ENCODE measurements at places on chromosomes 2 and 18.
A peak's percentile ranks its signal among the peaks of the same experiment; 100 is the strongest.

DNA sequence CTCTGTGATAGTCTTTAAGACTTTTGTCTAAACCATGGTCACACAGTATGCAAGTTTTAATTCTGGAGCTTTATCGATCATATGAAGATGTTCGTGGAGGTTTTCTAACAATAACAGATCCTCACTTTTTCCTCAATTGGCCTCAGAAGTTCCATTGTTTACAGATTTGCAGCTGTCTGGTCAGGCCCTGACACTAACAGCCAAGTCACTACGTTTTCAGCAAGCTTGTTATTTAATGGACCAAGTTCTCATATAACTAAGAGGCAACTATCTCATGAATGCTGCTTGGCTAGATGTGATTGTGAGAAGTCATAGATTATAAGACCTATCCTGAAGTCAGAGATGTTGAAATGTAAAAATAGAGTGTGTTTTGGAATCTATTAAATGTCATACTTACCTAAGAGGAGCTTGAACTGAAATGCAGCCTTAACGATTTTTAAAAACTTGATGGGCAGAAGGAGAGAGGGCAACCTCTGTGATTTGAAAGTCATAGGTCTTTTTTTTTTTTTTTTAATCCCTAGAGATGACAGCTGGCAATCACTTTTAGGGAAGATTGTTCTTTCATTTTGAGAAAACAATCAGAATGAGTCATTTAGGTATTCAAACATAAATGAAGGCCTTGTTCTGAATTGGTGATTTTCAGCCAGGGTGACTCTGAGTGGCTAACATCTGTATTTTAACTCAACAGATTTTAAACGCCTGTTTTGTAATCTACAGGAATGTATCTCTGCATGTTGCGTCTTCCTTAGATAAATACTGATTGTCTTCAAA, 48.4 kb upstream of the NEMP2 start:
- peak; percentile 24 for DNase-seq

DNA sequence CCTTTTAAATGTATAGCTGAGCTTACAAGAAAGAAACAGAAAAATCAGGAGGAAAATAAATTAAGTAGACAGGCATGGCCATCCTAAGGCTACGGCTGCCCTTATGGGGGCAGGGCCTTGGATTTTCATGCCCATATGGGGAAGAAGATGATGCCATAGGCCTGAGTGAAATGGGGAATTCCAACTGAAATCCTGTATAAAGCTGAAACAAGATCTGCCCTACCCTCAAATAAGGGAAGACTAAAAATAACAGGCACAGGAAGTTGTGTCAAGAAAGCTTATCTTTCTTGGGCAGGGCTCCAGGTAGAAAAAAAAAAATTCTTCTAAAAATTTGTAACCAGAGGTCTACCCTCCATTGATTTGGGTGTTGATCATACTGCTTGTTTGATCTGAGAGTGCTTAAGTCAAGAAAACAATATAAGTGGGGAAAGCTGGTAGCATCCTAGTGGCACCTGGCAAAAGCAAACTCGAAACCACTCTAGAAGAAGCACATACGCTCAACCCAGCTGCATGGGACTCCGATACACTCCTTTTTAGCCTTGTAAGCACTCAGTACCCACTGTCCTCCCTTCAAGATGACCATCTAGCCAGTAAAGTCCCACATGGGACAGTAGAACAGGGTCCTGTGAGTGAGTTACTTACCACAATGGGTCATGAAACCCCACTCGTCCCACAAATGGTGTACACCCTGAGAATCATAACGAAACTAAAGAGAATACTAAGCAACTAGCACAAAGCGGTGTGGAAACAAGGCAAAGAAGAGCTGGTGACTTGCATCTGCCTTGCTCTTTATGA, 22.3 kb downstream of the DNAH7 start:
- DNase-seq = no peak

DNA sequence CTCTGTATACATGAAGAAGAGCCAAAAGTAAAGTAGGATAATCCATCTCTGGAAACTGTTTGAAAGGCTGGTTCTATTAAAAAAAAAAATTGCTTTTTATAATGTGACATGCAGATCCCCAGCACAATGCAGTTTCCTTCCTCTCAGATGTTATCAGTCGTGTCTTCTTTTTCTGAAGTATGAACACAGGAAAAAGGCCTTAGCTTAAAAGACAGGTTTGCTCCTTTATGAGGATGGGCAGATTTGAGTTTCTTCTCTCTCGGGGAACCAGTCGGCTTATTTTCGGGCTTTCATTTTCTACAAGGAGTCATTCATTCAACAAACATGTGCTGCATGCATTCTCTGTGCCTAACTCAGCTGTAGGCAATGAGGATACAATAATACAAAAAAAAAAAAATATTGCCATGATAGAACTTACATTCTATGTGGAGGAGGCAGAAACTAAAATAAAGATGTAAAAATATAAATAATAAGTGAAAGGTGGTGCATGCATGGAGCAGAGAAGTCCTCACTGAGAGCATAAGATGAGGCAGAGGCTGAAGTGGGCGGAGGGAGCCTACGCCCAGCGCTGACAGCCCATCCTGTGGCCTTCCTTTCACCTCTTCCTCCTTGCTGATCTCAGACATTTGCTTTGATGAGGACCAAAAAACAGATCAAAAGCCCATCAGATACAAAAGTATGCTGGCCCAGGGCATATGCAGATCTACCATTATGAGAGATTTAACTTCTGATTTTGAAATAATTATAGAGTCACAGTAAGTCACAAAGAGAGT, at the start of gene CD226:
Gene CD226, minus strand, starts transcription at position 513 of the 773 bp plus-strand sequence. Its CDS starts 467 bp downstream, at position 46.
- no peak for DNase-seq

- DNase-seq = no peak
Observed at GRCh38 chr2:101946372-101947039, 45.3 kb upstream of the IL1R2 start.

GRCh38 chr2:105384216-105384615, 14.6 kb downstream of the FHL2 start:
- DNase-seq = no peak

GRCh38 chr2:35784777-35785176, 570.8 kb upstream of the CRIM1 start:
- DNase-seq = no peak

All from muscle of arm (tissue), 14 donors.